CD4-positive, alpha-beta T cell treated with Interleukin-4 for 1 hour (primary cell): ENCODE measurements at places on chromosomes 5 and 9.

GRCh38 chr5:21910731-21911130, 942.4 kb downstream of the CDH12 start:
- DNase-seq = no peak

DNA sequence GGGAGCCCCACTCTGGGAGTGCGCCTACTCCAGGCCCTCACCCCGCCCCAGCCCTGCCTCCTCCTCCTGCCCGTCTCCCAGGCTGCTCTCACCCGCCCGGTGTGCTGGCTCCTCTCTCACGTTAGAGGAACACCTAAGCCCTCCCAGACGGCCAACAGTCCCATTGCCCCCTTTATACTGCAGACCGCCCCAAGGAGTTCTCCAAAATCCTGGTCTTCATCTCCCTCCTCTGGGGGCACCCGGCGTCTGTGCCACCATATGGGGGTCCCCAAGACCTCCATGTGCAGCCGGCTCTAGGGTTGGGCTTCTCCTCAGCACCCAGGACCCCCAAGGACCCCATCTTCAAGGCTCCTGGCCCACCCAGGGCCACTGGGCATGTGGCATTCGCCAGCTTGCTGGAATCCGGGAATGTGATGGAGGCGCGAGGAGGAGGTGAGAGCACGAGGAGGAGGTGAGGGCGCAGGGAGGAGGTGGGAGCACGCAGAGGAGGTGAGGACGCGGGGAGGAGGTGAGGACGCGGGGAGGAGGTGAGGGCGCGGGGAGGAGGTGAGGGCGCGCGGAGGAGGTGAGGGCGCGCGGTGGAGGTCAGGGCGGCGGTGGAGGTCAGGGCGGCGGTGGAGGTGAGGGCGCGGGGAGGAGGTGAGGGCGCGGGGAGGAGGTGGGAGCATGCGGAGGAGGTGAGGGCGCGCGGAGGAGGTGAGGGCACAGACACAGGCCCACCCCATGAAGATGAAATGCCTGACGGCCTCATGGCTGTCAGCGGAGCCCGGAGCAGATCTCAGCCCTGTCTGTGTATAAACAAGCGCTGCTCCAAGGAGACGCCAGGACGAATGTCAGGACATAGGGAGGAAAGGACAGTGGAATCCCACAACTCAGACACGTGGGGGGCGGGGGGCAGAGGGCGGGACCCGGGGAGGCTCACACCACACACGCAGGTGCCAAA, 41.2 kb downstream of the EXD3 start:
- DNase-seq = no peak

DNA sequence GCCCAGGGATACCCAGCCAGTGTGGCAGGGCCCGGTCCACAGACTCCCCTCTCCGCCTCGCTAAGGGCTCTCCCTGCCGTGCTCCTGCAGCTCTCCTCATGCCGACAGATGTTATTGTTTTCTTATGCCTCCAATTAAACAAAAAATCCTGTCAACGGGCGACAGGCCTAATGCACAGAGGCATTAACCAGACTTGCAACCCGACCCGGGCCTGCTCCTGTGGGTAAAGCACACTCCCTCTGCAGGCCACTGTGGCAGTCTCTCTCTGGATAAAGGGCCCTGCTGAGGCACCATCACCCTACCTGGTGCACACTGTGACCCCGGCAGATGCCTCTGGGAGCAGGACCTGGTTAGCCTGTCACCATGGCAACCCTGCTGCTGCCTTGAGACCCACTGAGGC, 27.5 kb upstream of the HAND1 start:
- DNase-seq = no peak

DNA sequence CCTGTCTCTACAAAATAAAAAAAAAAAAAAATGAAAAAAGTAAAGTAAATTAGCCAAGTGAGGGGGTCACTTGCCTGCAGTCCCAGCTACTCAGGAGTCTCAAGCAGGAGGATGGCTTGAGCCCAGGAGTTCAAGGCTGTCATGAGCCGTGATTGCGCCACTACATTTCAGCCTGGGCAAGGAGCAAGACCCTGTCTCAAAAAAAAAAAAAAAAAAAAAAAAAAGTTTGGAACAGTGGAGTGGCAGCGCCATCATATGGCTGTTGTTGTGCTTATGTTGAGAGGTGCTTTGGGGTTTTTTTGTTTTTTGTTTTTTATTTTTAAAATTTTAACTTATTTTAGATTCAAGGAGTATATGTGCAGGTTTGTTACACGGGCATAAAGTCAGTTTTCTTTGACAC, 3.6 kb downstream of the BRIX1 start:
- no peak for DNase-seq

DNA sequence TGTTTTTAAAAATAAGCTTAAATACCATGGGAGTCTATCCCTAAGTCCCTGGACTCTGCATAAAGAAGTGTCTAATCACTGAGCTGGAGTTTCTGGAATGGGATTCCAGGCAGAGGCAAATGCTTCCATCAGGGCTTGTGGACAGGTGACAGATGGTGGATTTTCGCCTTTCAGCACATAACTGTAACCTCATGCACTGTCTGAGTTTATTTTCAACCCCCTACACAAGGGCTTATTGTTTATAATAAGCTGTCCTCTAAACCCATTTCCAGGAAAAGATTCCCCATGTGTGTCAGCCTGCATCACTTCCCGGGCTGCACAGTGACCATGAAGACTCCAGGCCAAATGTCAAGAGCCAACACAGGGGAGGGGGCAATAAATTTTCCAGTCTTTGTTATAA, 264.0 kb downstream of the PIK3R1 start:
- DNase-seq = no peak

- no peak for DNase-seq
Measured at GRCh38 chr9:79652598-79652997, 80.8 kb downstream of the TLE4 start.

- no peak for DNase-seq
Measured at GRCh38 chr5:111211341-111211740, 12.8 kb upstream of the CAMK4 start.

DNA sequence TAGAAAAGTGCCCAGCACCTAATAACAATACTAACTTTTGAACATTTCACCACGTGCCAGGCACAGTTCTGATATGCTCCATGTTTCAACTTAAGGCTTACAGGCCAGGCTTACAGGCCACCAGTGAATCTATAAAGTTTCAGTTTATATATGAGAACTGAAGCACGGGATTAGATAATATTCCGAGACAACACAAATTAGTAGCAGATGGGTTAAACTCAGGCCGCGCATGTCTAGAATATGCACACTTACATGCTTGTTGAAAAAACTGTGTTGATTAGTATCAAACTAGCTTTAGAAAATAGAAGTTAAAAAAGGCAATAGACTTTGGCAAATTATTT, 587.9 kb downstream of the MTRR start:
- DNase-seq = no peak

- DNase-seq = no peak
Measured at GRCh38 chr9:110620726-110621125, 41.2 kb upstream of the SVEP1 start.

GRCh38 chr9:7097785-7098752, 340.3 kb downstream of the KDM4C start:
- DNase-seq = no peak

- DNase-seq = no peak
Measured at GRCh38 chr5:56529666-56530430, 285.5 kb upstream of the MAP3K1 start.

- DNase-seq = no peak
Measured at GRCh38 chr5:124239572-124239971, 506.9 kb downstream of the ZNF608 start.

DNA sequence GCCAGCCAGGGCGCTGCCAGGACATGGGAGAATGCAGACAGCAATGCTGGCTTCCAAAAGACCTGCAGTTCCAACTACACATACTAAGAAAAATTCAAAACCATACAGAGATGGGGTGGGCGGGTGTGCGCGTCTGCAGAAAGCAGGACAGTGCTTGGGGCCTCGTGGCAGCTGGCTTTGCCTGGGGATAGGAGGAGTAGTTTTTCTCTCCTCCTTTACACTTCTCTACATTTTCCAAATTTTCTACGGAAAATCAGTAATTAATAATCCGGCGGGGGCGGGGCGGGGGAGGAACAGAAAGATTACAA, 43.6 kb upstream of the SARDH start:
- DNase-seq = no peak

DNA sequence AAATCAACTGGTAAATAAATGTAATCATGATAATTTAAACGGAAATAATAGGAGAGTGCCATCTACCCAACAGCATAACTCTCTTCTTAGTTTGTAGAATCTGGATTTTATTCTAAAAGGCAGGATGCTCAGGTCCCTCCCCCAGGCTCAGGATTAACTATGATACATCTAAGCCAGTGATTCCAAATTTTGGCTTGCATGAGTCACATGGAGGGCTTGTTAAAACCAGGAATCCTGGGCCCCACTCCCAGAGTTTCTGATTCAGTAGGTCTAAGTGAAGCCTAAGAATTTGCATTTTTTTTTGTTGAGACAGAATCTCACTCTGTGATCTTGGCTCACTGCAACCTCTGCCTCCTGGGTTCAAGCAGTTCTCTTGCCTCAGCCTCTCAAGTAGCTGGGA, 62.3 kb upstream of the ZFR start:
- no peak for DNase-seq

DNA sequence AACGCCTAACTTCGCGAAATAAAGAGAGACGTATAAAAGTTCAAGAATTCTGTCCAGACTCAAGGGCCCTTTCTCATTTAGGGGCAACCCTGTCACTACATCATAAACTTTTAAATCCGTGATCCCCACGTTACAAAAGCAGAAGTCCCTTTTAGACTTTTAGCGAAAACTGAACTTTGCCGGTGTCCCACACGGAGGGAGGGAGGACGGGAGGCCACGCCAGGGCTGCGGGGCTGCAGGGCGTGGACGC, 515 bp upstream of the F2R start:
- DNase-seq = peak; percentile 27

DNA sequence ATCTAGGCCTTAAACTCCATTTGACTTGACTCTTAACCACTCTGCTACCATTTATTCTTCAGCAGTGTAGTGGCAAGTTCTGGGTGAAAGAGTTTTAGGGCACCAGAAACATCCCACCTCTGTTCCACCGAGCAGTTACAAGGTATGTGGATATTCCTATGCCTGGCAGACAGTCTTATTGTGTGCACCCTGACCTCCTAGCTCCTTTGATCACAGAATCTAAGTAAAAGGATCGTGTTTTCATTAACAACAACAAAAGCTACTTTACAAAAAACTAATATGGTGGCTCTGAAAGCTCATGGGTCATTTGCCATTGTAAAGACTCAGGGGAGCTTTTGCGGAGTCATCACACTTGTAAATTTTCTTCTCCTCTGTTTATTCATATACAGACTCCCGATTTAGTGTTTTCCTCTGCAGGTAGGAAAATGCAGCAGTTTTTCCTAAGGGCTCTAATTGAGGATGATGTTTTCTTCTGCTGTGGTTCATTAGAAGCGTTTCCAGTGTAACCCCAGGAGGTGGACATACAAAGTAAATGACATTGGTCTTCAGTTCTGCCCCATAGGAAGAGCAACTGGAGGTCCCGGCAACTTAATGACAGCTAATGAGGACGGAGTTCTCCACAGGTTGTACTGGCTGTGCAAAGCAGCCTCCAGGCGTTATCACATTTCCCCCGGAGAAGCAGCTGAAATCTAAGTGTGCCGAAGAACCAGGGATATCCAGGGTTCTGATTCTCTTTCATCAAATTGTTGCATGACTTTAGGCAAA, 78.2 kb downstream of the ATP10B start:
- no peak for DNase-seq

- no peak for DNase-seq
Measured at GRCh38 chr5:180127682-180128670, 56.4 kb upstream of the RNF130 start.

DNA sequence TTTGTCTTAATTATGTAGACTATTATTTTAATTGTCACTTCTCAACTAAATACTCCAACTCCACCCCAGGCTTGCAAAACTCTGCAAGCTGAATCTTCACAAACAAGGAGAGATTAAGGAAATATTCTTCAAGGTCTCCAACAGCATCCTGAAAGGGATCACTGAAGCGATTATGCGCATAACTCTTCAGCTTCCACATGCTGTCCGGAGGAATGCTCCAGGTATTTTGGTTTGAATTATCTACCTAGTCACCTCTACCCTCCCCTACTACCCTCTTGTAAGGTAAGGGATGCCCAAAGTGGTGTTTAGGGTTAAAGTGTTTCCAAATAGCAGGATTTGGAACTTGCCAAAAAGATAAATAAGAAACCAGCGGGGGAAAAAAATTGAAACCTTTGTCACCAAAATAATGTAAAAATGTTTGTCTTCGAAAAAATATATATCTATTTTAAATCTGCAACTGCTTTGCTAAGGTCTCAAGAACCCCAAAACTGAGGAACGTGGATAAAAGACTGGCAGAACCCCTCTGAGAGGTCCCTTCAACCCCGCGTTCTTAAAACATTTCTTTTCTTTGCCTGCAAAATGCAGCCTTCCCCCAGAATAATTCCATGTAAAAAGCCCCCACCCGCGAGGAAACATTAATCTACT, 11.6 kb downstream of the PTCH1 start:
- no peak for DNase-seq

DNA sequence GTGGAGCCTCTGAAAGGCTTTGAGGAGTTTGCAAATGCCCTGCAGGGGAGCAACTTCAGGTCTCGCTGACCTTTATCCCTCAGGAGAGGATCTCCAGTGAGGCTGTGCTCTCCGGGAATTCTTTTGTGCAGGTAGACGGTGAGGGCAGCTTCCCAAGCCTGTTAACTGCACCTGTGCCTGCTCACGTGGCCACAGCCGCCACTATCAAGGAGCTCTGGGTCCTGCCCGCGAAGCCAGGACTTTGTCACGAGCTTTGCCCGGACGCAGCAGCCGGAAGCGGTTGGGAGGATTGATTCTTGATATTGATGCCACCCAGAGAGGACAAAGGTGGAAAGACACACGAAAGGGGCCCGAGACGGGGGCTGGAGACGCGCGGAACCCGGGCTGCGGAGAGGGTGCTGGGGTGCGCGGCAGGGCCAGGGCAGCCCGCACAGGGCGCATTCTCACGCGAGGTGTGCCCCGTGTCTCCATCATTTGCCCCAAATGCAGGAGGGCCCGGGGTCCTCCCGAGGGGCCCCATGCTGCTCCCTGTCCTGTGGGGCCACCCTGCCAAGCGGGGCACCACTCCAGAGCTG, 18.2 kb downstream of the SLC9A3 start:
- no peak for DNase-seq

DNA sequence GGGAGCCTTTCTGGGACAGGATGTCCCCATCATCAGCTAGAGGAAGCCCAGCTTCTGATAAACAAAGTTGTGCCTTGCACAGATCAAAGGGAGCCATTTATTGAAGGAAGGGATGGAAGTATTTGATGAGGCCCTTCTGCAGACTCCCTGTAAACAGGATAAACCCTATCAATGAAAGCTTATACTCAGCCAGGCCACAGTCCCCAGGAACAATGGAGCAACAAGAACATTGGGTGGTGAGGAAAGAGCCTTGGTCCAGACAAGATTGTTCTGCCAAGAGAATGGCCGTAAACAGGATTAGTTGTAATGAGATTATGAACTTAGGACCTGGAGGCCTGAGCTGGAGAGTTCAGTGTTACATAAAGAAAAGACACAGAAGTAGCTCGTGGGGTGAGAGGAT, 40.5 kb upstream of the LIFR start:
- DNase-seq = no peak

DNA sequence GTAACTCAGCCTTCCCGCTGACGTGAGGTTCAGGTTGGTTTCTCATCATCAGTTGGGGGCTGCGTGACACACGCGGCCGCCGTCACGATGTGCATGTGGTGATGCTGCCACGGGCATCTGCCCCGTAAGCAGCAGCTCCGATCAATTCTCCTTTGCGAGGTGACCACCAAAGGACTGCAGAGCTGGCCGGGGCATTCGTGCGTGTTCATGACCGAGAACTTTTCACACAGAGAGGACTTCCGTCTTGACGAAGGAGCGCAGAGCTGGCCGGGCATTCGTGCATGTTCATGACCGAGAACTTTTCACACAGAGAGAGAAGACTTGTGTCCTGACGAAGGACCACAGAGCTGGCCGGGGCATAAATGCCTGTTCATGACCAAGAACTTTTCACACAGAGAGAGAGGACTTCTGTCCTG, 3.8 kb upstream of the LCN1 start:
- DNase-seq = no peak
